ENCODE measurements at places on chromosomes 16 and 17.
A peak's percentile ranks its signal among the peaks of the same experiment; 100 is the strongest.

DNA sequence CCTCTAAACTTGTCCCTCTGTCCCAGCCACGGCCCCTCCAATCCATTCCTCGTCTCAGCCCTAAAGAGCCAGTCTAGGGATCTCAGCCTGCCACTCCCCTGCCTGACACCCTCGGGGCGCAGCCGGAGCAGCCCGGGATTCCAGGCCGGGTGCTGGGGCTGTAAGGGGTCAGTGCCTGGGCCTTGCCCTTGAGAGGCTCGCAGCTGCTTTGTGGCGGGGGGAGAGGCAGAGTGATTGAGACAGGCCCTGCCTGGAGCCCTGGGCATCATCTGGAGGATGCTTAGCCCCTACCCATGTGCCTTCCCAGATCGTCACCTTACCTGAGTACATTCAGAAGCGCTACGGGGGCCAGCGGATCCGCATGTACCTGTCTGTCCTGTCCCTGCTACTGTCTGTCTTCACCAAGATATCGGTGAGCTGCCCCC lies 8.3 kb downstream of the SLC5A10 start:
- DNase-seq: no peak

- DNase-seq: no peak
These were observed 2.4 kb upstream of the TTLL6 start for GRCh38 chr17:48819466-48819865.

DNA sequence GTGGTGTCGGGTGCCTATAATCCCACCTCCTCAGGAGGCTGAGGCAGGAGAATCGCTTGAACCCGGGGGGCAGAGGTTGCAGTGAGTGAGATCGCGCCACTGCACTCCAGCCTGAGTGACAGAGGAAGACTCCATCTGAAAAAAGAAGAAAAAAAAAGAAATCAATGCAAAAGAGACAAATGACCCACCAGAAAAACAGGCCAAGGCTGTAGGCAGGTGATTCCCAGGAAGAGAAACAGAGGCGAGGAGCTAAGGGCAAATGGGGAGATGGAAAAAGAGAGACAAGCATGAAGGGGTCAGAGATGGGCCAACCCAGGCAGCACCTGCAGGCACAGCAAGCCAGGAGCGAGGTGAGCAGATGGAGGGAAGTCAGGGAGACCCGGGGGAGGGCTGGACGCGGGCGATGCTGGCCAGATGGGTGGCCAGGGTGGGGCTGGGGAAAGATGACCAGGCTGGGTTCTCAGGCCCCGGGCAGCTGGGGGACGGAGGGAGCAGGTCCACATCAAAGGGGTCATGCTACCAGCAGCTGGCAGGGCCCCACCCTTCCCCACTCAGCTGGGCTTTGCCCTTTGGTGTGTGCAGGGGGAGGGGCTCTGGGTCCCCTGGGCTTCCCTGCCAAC lies 25.5 kb downstream of the MYBBP1A start:
- no peak for DNase-seq

- no peak for DNase-seq
These were observed 4.4 kb upstream of the CBFB start for GRCh38 chr16:67024384-67025209.

- no peak for DNase-seq
These were observed 156.4 kb downstream of the HS3ST2 start for GRCh38 chr16:22970209-22970865.

GRCh38 chr16:2157480-2158261 lies 2.1 kb downstream of the TRAF7 start:
- no peak for DNase-seq

DNA sequence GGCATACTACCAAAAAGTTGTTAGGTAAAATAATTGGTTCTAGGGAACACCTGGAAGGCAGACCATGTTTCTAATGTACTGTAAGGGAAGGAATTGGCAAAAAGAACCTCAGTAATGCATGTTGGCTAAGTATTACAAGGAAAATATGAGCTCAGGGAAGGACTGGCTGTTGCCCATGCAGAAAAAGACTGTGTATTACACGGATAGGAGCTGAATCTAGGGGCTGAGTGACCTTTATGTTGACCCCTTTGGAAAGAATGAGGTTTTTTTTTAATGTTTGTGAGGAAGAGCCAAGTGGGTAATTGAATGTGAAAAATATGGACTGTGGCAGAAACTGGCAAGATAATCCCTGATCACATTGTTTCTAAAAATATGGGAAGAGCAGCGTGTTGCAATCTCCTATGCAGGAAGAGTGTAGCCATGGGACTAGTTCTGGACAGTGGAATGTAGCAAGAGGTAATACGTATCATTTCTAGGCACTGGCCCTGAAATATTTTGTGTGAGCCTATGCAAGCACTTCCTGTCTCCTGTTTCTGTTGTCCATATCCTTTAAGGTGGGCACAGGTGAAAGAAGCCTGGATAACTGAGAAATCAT lies 95.1 kb upstream of the CNTNAP4 start:
- no peak for DNase-seq

- DNase-seq: no peak
These were observed 1.6 kb downstream of the PYCARD start for GRCh38 chr16:31200821-31201568.

GRCh38 chr16:8869212-8869987 lies 594 bp upstream of the CARHSP1 start:
- no peak for DNase-seq

GRCh38 chr17:80621997-80622357 lies 77.3 kb downstream of the RPTOR start:
- DNase-seq: no peak

- DNase-seq: peak; percentile 39
These were observed 78.7 kb downstream of the N4BP1 start for GRCh38 chr16:48531011-48531962.

- no peak for DNase-seq
These were observed 12.1 kb upstream of the CHP2 start for GRCh38 chr16:23742766-23743165.

DNA sequence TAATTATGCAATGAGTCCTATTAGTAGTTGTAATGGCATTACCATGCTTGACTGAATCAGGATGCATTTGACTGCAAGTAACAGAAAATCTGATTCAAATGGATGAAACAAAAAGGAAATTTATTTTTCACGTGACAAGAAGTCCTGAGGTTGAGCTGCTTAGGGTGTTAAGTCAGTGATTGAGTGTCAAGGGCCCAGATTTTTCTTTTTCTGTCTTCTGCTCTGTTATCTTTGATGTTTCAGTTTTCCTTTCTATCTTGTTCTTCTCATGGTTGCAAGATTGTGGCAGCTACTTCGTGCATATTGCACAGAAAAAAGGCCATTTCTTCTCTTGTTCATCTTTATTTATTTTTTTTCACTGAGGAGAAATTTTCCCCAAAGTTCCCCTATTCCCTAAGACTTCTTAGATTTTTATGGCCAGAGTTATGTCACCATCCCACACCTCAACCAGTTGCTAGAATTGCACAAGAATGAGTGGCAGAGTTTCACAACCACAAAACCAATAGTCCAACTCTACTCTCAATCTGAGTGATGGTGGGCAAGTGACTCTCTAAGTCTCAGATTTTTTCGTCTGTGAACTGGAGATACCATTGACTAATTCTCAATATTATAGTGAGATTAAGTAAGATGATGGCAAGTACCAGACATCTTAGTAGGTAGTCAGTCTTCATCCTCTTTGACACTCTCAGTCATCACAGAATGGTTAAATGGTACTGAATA lies 15.7 kb upstream of the GPR139 start:
- no peak for DNase-seq

- no peak for DNase-seq
These were observed 148.6 kb upstream of the IRX6 start for GRCh38 chr16:55175389-55175788.

DNA sequence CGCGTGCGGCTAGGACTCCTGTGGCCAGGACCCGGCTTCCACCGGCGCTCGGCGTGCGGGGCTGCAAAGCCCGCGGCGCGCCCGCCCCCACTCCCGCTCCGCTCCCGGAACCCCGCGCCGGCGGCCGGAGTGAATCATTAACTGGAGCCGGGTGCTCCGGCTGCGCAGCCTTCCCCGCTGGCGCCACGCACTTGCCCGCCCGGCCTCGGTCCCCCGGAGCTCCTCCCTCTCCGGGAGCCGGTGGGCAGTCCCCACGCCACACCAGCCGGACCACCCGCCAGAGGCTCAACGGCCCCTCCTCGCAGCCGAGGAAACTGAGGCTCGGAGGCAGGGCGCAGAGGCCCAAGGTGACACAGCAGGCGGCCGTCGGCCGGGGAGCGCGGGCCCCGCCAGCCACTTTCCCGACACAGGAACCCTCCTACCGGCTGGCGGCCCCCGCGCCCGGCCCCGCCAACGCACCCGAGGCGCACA lies 580 bp downstream of the BCAR1 start:
- no peak for DNase-seq

- no peak for DNase-seq
These were observed 67.4 kb downstream of the KANSL1 start for GRCh38 chr17:46125831-46126230.

DNA sequence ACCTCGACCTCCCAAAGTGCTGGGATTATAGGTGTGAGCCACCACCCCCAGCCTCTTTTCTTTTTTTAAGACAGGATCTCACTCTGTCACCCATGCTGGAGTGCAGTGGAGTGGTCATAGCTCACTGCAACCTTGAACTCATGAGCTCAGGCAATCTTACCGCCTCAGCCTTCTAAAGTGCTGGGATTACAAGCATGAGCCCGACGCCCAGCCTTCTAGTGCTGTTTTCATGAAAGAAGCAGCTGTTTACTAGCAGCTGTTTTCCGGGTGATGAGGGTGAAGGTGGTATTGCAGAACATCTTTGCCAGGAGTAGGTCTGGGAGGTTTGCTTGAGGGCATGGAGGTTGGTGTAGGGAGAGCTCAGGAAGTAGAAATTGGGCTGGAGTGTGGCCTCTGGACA lies 2.0 kb downstream of the ADCY7 start:
- no peak for DNase-seq

GRCh38 chr17:35373984-35374765 lies 754 bp upstream of the SLFN11 start:
- no peak for DNase-seq

GRCh38 chr17:75646638-75646992 lies 13.4 kb downstream of the SMIM5 start:
- DNase-seq: no peak

- no peak for DNase-seq
These were observed 1.5 kb downstream of the HLF start for GRCh38 chr17:55266051-55266957.

GRCh38 chr16:58756650-58757332 lies 22.7 kb upstream of the GOT2 start:
- no peak for DNase-seq

DNA sequence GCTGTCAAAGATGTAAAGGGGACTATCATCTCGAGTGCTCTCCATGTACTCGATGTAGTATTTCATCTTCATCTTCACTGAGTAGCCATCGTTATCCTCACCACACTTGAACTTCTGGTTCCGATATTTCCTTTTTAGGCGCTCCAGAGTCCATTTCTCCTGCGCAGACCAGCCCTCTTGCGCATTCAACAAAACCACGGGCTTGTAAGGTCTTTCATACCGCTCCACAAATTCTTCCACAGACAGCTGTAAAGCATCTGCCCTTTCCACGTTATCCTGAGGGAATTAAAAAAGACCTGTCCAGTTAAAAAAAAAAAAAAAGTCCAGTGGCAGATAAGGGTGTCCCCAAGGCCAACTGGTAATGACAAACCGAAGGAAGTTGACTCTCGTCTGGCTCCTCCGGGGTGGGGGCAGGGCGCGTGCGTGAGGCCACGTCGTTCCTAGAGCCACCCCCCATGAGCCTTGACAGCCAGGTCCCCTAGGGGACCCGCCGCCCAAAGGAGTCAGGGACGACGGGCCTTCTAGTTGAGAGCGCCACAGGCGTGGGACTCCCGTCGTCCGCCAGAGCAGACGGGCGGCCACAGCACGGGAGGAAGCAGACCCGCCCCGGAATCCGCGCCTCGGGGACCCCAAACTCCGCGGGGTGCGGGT lies 701 bp downstream of the JMJD6 start:
- DNase-seq: no peak

- no peak for DNase-seq
These were observed 53.6 kb downstream of the ABAT start for GRCh38 chr16:8727857-8728618.

DNA sequence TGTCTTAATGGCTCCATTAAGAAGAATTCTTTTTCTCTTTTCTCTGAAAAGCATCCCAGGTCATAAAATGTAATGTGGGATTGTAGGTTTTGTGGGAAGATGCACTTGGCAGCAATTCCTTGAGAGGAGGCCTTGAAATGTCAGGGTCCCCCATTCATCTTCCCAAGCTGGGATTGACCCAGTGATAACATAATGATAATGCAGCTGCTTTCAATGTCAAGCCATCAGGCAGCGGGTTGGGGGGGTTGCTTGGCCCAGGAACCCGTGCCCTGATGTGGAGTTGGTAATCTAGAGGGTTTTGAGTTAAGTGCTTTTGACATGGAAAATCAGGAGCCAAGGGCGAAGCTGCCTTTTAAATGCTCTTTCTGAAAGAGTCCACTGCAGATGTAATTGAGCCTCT lies 484.0 kb downstream of the WWOX start:
- no peak for DNase-seq

DNA sequence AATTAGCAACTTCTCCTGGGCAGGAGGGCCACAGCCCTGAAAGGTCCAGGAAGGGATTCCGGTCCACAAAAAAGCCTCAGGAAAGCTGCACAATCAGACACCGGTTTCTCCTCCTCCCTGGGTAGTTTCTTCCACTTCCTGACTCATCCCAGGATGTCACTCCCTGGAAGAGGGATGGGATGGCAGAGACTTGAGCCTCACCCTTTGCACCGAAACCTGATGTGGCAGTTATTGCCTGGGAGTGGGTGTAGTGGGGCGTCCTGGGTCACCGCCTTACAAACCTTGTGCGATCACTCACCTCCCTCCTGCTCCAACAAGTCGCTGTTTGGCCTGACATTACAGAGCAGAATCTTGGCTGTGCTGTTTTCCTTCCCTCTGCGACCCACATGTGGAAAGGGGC lies 70.8 kb downstream of the LYRM1 start:
- no peak for DNase-seq

GRCh38 chr16:62213763-62214162 lies 177.5 kb upstream of the CDH8 start:
- DNase-seq: no peak

DNA sequence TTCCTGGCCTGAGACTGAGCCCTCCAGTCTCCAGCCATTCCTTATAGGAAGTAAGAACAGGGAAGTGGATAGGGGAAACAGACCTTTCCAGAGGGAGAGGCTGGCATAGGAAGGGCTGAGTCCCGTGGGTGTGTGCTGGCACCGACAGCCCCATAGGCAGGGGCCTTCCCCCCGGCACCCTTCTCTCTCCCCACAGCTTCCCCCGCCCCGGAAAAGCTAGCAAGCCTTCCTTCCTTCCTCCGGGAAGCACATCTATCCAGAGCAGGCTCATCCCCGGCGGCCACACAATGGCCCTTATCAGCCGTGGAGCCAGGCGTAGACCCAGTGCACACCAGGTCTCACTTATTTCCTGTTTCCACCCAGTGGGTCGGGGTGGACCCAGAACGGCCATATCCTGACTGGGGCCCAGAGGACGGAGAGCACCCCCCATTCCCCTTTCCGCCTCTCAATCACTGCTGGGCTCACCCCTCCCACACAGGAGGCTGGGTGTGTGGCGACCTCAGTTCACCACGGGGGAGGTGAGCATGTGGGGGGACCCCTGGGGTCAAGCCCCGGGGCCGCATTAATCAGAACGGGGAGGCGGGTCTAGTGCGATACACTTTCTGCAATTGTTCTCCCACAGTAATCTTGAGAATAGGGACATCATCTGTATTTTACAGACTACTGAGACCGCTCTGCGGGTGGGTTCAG lies 950 bp upstream of the MYO1C start:
- DNase-seq: no peak
